ENCODE measurements at places on chromosomes 16 and 17.

- DNase-seq, result no peak
These were observed 101.4 kb upstream of the HSBP1 start for GRCh38 chr16:83706394-83706793.

GRCh38 chr17:74532115-74532514, 840 bp upstream of the CD300LB start:
- no peak for DNase-seq

DNA sequence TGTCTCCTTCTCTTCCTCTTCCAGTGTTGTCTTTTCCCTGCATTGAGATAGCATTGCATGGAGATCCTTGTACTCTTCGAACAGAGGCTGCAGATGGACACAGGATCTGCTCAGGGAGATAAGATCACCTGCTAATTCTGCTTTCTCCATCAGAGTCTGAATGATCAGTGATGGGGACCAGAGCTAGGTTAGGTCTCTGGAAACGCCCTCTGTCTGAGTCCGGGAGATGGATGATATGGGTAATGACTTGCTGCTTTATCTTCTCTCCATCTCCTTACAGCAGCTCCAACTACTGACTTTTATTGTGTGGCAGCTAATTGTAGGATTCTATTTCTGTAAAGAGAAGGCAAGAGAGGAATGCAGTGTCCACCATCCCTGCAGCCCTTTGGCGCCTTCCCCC, 435.6 kb downstream of the WWOX start:
- no peak for DNase-seq

GRCh38 chr17:56592487-56593085, 913 bp upstream of the NOG start:
- DNase-seq, result no peak

All from iPS DF 6.9 (cell line).